ENCODE measurements at places on chromosomes 7 and 10. TPM values are rescaled to one million over a fixed set of nuclear protein-coding genes. Genes with fewer than 3 reads are reported as not detected.

- DNase-seq: no peak
Measured at GRCh38 chr7:11779864-11780674, 51.9 kb downstream of the THSD7A start.

- DNase-seq: no peak
Measured at GRCh38 chr7:4742051-4742573, 33.3 kb upstream of the AP5Z1 start.

- no peak for DNase-seq
Measured at GRCh38 chr7:73631558-73631957, 7.2 kb upstream of the MLXIPL start.

DNA sequence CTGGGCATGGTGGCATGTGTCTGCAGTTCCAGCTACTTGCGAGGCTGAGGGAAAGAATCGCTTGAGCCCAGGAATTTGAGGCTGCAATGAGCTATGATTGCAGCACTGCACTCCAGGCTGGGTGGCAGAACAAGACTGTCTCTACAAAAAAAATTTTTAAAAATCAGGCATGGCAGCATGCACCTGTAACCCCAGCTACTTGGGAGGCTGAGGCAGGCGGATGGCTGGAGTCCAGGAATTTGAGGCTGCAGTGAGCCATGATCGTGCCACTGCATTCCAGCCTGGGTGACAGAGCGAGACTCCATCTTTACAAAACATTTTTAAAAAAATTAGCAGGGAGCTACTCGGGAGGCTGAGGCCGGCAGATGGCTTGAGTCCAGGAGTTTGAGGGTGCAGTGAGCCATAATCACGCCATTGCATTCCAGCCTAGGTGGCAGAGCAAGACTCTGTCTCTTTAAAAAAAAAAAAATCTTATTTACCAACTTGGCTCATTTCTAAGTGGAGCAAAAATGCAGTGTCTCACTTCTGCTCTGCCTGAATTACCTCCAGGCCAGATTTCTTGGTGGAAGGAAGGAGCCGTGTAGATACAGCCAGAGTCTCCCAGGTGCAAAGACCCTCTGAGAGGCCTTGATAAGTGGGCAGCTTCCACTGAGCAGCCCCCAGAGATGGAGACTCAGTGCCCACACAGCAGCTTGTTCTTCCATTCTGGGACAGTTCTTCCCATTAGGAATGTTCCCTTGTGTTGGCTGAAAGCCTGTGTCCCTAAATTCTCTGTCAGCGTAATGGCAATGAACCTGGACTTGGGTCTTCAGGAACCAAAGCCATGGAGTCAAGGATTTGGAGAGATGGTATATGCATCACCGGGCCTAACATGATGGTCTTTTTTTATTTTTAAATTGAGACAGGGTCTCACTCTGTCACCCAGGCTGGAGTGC is 30.0 kb downstream of the GTF2IRD1 start:
- DNase-seq: no peak

GRCh38 chr10:86658751-86659150 is 4.4 kb downstream of the OPN4 start:
- DNase-seq: no peak

DNA sequence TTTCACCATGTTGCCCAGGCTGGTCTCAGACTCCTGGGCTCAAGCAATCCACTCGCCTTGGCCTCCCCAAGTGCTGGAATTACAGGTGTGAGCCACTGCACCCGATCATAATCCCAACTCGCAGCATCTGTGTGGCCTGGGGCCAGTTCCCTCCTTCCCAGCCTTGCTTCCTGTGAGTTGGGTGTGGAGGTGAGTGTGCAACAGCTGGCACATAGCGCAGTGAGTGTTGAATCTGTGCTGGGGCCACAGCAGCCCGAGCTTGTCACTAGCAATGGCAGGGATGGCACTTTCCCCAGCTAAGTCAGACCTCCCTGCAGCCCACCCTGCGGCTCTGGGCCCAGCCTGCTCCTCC is 12.2 kb downstream of the TMEM184A start:
- no peak for DNase-seq

GRCh38 chr7:155715111-155715805 is 70.8 kb downstream of the RBM33 start:
- no peak for DNase-seq

- no peak for DNase-seq
Measured at GRCh38 chr7:39761449-39761848, 138.1 kb downstream of the RALA start.

The TMEM176A gene
- total RNA-seq: 0.10 TPM

Measured in NCI-H460 (cell line).